ENCODE measurements at places on chromosomes 2 and 18.

DNA sequence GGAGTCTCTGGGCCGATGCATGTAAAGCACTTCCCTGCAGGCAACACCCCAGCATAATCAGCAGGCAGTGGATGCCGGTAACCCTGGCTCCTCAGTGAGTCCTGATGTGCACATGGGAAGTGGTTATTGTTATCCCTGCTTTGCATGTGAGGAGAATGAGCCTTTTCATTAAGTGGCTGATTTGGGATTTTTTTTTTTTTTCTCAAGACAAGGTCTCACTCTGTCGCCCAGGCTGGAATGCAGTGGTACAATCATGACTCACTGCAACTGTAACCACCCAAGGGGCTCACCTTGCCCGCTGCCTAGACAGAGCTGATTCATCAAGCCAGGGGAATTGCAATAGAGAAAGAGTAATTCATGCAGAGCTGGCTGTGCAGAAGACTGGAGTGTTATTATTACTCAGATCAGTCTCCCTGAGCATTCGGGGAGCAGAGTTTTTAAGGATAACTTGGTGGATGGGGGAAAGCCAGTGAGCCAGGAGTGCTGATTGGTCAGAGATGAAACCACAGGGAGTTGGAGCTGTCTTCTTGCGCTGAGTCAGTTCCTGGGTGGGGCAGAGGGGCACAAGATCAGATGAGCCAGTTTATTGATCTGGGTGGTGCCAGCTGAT, 95.4 kb downstream of the SOCS6 start:
- peak; percentile 57 for DNase-seq

GRCh38 chr2:8004250-8004681, 677.6 kb upstream of the ID2 start:
- no peak for DNase-seq

DNA sequence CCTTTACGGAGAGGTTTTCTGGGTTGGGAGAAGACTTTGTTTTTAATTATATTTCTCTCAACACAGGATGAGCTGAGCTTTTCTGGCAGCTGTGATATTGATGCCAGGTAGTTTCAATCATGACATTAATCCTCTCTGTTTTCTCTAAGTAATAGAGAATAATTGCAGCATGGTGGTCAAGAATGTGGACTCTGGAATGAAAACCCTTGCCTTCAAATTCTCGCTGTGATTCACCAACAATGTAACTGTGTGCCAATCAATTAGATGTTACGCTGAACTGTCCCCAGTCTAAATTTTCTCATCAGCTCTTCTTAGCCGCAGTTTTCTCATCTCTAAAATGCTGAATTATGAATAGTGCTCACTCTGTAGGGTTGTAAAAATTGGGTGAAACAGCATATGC, 31.6 kb upstream of the PPM1B start:
- no peak for DNase-seq

- DNase-seq = no peak
Measured at GRCh38 chr2:44121899-44122298, 46.8 kb upstream of the PPM1B start.

DNA sequence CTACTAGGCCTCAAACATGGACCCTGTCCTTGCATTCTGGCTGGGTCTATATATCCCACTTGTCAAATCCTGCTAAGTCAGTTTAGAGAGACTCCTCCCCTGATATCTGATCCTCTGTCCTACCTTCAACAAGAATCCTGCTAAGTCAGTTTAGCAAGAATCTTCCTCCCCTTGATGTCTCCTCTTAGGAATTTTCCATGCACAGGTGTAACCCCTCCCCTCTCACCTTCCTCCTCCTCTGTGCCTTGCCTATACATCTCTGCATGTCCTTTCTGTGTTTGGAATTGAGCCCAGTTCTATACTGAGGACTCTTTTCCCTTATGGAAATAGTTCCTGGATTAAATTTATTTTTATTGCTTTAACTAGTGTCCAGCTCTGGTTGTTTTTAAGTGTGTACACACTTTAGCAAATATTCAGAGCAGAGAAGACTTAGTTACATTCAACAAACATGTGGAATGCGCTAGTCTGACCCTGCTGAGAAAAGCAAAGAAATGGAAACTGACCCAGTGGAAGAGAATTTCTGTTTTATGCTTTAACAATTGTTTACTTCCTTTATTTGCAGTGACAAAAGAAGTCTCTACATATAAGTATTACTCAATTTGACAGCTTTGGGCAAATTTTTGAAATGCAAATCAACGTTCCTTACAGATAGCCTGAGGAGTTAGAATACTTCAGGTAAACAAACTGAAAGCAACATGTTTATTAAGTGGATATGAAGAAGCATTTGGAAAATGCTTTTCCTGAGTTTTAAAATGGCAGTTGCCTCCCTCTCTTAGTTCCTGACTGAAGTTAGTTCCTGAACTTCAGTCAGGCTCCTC, 80.6 kb downstream of the RIT2 start:
- DNase-seq = no peak

DNA sequence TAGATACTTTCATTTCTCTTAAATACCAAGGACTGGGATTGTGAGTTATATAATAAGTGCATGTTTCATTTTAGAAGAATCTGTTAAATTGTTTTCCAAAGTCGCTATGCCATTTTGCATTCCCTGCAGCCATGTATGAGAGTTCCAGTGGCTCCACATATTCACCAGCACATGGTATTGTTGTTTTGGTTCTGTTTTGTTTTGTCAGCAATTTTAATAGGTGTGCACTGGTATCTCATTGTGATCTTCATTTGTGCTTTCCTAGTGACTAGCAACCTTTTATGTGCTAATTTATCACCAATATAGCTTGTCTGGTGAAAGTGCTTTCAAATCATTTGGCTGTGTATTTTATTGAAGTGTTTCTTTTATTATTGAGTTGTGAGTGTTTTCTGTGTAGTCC, 278.9 kb downstream of the ZNF516 start:
- no peak for DNase-seq

- DNase-seq = peak; percentile 62
Measured at GRCh38 chr2:224039080-224039769, at the start of gene SERPINE2. Gene SERPINE2, minus strand, starts transcription at chr2:224039286. Its CDS starts 37,386 bp downstream, at chr2:224001900.

GRCh38 chr2:161136696-161137324, 23.4 kb upstream of the TANK start:
- DNase-seq = peak; percentile 21

DNA sequence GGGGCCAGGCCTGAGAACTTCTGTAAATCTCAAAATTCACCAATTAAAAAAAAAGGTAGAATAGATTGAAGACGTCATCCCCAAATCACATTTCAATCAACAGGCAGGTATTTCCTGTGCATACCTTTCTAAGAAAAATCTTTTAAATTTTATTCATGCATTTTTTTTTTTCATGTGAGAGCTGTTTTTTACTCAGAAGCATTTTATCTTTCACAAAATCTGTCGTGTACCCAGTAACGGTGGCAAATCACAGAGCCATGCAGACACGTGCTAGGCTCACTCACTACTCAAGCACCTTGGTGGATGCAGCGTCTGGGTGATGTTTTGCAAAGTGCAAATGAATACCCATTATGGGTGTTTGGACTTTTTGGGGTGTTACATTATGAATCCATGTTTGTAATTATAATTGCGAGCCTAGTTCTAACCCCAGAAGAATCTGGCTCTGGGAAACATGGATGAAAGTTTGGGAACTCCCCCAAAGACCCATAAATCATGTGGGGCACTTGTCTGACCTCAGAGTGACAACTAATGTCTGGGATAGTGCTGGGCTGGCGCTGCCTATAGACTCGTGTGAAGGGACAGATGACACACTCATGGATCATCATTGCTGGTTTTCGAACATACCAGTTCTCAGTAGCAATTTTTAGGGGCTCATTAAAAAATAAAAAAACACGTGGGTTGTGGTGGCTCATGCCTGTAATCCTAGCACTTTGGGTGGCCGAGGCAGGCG, 335.2 kb downstream of the LPIN1 start:
- no peak for DNase-seq

Data from cardiac muscle cell (in vitro differentiated cells and primary cell).